ENCODE measurements at places on chromosomes 7 and 10.
A peak's percentile ranks its signal among the peaks of the same experiment; 100 is the strongest.

DNA sequence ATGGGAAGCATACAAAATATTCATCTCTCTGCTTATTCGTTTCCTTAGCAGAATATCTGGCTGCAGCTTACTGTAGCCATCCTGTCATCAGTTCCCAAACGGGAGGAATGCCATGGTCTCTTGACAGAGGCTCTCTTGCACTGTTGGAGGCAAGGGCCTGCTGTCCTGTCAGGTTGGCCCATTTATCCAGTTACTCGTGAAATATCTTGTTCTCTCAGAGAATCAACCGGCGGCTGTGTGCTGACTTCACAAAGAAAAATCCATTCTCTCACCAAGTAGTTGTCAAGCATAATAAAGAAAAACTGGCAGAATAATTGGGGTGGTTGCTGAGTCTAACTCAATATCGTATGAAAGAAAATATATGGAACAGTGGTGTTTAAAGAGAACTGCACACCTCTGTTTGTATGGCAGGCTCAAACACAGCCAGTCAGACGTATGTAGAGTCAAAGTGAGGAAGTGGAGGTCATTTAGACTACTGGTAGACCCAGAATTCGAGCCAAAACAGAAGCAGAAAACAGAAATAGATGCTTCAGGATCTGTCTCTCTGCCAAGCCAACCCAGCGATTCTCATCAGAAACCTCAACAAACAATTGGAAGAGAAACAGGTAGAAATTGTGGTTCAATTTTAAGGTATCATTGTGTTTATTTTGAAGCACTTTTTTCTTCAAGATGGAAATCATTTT lies 349.2 kb upstream of the PRKCQ start:
- DNase-seq = no peak

GRCh38 chr10:133565441-133566294 lies at the start of gene SYCE1:
SYCE1 (minus strand) TSS chr10:133565583; CDS start chr10:133565529, 54 bp downstream.
- no peak for DNase-seq

- peak; percentile 65 for DNase-seq
Measured at GRCh38 chr10:128069351-128070051, 56.7 kb downstream of the MKI67 start.

- no peak for DNase-seq
Measured at GRCh38 chr7:74398426-74398825, 55.3 kb upstream of the GTF2IRD1 start.

GRCh38 chr7:120472892-120473291 lies 199.9 kb downstream of the KCND2 start:
- no peak for DNase-seq

- no peak for DNase-seq
Measured at GRCh38 chr7:9978106-9979064, 995.3 kb upstream of the PHF14 start.

GRCh38 chr10:43250615-43251418 lies 16.0 kb downstream of the RASGEF1A start:
- DNase-seq = no peak

DNA sequence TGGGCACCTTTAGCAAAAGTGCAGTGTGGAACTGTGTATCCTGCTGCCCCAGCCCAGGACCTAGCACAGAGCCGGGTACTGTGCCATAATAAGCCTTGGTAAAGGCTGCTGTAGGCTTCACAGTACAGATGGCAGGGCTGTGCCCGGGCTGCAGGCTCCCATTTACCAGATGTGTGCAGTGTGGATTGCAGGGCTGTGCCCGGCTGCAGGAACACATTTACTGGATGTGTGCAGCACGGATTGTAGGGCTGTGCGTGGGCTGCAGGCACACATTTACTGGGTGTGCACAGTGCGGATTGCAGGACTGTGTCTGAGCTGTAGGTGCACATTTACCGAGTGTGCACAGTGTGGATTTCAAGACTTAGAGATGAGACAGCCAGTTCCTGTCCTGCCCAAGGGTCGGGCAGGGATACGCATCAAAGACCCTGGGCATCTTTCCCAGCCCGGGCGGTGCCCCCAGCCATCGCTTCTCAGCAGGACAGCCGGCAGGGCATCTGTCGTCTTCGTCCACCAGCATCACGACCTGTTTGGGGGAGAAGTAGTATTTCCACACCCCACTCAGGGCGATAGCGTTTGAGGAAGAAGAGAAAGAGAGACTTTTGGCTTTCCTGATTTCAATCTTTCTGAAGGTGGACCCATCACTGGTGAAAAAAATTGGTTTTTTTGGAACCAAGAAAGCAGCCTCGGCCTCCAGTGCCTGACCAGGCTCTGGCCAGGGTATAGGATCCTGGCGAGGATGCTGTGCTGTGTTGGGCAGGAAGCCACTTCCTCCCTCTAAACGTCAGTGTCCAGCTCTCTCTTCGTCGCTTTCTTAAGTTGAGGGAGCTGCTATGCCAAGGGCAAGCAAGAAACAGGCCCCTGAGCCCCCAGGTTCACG lies 180.8 kb downstream of the CUX1 start:
- DNase-seq = no peak

- no peak for DNase-seq
Measured at GRCh38 chr10:57218382-57218781, 857.3 kb upstream of the ZWINT start.

- no peak for DNase-seq
Measured at GRCh38 chr10:132521466-132522102, 16.0 kb upstream of the INPP5A start.

GRCh38 chr10:1462994-1463633 lies 274.2 kb downstream of the ADARB2 start:
- no peak for DNase-seq

DNA sequence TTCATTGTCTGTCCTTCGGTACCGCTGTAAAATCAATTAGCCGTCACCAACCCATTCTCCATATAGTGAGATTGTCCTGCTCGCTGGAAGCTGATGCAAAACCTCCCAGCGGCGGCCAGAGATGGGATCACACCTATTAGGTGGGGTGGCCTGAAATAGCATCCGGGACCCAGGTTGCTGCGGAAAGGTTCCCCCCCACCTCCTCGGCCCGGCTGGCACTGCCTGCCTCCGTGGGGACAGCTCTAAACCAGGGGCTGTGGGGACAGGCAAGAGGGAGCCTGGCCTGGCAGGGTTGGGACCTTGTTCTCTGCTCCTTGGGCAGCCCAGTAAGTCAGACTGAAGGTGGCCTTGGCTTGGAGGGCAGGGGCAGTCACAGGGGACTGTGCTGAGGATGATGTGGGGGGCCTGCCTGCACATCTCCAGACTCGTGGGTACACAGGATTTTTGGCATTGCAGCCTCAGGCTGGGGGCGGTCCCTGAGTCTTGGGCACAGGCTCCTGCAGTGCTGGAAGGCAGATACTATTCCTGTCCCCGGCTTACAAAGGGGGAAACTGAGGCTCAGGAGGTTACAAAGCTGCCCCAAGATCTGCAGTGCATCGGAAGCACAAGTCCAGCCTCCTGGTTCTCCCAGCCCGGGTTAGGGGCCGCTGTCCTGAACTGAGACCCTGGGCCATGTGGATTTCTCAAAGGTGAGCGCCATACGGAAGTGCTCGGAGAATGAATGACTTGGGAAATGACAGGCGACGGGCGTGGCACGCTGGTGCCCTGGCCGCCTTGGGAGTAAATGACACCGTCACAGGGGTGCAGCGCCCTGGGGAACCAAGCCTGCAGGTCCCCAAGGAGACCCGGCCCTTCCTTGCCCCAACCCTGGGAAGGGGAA lies 65.6 kb downstream of the UNCX start:
- no peak for DNase-seq

GRCh38 chr10:129727071-129727470 lies 237.0 kb downstream of the EBF3 start:
- no peak for DNase-seq

DNA sequence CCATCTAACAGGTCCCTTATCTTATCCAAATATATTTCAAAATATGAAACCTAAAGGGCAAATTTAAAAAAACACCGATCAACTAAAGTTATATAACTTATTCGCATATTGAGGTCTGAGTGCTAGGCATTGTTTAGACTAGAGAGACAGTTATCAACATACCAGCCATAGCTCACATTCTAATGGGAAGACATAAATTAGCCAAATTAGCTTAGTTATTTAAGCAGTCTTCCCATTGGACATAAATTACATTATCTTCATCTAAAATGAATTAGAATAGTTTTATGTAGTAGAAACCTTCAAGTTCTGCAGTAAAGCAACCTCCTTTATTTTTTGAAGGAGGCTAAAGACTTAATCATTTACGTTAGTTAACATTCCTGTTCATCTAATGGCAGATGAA lies 17.4 kb downstream of the KIF5B start:
- DNase-seq = no peak

DNA sequence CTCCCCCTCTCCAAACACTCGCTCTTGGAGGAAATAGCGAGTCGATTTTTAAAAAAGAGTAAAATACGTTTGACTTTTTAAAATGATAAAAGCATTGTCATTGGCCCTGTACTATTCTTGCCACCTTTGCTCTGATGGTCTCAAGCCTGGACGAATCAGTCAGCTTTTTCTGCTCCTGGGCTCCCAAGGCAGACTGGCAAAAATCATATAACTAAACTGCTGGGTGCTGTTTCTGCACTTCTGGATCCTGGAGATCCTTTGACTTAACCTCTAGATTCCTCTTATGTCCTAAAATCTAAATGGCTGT lies 1.8 kb downstream of the TPST1 start:
- no peak for DNase-seq

- DNase-seq = no peak
Measured at GRCh38 chr7:134444961-134445315, 14.0 kb downstream of the AKR1B1 start.

- no peak for DNase-seq
Measured at GRCh38 chr10:111506266-111507034, 429.6 kb downstream of the ADRA2A start.

- no peak for DNase-seq
Measured at GRCh38 chr10:26448292-26448691, 10.2 kb downstream of the APBB1IP start.

DNA sequence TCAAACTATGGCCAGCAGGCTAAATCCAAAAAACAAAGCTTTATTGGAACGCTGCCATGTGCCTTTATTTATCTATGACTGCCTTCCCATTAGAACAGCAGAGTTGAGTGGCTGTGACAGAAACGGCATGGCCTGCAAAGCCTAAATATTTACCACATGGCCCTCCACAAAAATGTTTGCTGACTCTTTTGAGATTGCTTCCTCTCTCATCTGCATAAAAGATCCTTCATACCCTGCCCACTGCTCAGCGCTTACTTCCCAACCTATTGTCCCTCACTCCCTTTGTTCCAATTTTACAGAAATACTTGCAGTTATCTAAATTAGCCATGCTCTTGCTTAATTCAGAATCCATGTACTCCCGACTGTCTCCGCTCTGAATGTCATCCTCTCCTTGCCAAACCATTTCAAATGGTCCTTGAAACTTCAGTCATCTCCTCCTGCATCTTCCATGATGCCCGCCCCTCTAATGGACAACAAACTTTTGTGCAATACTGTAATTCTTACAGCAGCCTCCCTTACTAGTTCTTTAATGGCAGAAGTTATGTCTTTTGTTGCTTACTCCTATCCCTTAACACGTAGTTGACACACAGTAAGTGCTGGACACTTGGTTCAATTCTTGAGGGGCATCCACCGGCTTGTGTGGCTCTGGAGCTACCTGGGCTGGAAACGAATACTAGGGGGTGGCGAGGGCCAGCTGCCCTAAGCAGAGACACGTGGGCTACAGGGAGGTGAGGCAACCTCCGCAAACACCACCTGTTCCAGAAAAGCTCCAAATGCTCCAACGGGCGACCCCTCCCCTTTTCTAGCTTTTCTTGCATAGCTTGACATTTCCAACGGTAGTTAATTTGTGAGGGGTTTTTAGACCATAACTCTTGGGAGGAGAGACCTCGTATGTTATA lies 832 bp downstream of the XRCC2 start:
- DNase-seq = no peak

DNA sequence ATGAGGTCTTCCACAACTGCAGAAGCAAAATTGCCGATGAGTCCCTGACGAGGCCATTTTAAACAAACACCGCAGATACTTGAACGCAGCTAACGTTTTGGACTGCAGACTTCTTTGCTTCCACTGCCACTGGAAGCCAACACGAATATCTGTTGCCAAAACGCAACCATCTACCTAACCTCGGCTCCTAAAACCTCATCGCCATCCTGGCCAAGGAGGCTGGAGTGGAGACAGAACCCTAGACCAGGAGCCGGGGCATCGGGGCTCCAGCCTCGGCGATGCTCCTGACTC lies 493 bp downstream of the WDR91 start:
- no peak for DNase-seq

- no peak for DNase-seq
Measured at GRCh38 chr10:97582169-97582568, 2.0 kb upstream of the HOGA1 start.

DNA sequence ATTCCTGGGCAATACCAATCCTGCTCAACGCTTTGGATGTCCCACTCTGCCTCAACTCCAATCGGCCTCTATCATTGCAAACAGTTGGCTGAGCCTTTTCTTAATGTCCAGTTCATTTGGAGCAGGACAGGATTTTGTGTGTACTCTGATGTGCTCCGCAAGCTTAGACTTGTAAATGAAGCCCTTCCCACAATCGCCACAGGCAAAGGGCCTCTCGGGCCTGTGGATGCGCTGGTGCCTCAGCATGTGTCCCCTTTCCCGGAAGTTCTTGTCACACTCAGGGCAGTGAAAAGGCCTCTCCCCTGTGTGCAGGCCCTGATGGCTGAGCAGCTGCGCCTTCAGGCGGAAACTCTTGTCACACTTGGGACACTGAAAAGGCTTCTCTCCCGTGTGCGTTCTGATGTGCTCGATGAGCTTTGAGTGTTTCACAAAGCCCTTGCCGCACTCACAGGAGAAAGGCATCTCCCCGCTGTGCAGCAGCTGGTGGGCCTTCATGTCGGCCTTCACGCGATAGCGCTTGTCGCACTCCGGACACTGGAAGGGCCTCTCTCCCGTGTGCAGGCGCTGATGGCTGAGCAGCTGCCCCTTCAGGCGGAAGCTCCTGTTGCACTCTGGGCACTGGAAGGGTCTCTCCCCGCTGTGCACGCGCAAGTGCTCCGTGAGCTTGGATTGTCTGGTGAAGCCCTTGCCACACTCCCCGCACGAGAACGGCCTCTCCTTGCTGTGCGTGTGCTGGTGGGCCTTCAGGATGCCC lies 20.0 kb downstream of the ZNF786 start:
- no peak for DNase-seq

DNA sequence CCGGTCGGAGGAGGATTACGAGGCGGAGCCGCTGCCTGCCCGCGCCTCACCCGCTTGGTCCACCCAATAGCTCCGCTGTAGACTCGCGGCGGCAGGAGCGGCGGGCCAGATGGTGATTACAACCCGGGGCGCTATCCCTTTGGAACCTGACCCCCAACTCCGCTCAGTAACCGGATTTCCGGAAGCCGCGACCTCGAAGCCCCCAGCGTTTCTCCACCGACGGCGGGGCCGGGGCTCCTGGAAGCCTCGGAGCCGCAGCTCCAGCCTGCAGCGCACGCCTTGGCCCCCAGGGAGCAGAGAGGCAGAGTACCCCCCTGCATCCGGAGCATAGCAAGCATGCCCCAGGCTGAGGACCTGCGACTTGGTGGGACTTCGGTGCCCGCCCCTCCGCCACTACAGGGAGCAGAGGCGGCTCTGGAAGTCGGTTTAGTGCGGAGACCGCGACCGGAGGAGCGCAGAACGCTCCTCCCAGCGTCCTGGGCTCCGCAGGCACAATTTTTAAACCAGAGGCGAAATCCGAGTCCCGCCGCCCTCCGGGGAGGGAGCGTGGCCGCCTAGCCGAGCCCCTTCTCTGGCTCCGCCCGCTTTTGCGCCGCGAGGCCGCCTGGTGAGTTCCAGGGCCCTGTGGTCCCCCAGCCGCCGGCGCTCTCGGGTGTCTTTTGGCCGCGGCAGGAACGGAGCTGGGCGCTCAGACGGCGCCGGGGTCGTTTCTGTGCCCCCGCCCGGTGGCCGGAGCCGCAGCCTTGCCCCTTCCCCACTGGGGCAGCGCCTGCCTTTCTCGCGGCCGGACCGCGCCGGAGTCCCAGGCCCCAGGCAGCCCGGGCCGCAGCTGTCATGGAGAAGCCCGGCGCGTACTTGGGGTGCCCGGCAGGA lies 28.2 kb upstream of the BMS1 start:
- DNase-seq = no peak
